BJ (cell line): ENCODE measurements at places on chromosomes 2 and 18.

GRCh38 chr2:152037743-152038435 is 61.0 kb downstream of the CACNB4 start:
- DNase-seq: no peak

- DNase-seq: no peak
These were observed 48.7 kb downstream of the DHRS9 start for GRCh38 chr2:169118060-169118459.

DNA sequence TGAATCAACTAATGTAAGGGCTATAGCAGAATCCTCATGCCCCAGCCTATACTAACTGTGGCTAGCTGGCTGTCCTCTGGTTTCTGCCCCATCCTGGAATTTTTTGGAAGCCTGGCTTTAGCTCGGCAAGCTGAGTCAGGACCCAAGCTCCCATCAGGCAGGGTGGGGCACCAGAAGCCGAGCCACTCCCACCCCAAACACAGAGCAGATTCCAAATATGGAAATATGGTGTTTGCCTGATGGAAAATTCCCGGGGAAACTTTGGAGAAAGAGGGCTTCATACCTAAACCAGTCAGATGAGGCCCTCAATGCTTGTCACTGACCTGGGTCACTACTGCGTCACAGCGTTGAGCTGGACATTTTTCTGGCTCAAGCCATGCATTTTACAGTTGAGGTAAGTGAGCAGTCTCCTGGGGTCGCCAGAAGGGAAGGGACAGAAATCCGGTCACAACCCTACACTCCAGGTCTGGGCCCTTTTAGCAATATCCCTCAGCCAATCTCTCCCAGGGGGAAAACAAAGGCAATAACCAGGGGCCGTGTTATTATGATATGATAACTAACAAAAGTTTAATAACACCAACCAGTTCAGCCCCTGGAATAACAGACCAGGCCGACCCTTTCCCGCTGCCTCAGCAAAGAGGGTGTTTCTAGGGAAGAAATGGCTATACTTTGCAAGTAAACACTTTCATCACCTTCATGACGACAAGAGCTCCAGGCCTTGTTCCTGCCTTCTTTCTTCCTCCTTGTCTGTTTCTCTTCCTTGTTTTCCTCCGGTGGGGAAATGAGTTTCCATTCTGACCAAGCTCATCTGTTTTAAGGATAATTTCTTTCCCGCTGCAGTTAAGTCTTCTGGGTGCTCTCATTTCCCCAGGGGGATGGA is 37.7 kb downstream of the PSD4 start:
- peak; percentile 34 for DNase-seq

DNA sequence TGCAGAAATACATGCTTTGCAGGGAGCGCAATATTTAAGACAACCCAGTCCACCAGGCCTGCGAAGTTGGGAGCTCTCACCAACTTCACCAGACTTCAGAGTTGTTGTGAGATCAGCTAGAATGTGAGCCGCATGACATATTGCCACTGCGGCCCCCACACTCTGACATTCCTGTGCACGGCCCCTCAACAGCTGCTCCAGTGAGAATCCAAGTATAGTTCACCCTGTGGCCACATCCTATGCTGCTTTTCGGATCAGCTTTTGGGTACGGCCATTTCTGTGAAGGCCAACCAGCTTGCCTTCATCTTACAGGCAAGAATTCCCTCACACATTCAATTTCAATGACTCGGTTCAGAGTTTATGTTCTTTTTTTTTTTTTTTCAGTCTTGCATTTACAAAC is 177.8 kb downstream of the SOX11 start:
- DNase-seq: no peak

GRCh38 chr2:102892698-102893310 is 131.0 kb downstream of the TMEM182 start:
- no peak for DNase-seq

GRCh38 chr2:128664499-128664971 is 345.9 kb upstream of the HS6ST1 start:
- no peak for DNase-seq

- peak; percentile 41 for DNase-seq
These were observed 35.8 kb upstream of the GRB14 start for GRCh38 chr2:164657129-164657528.

GRCh38 chr2:239375278-239376061 is 25.4 kb downstream of the HDAC4 start:
- DNase-seq: no peak

- DNase-seq: no peak
These were observed 341.0 kb downstream of the MEIS1 start for GRCh38 chr2:66775730-66776422.

GRCh38 chr2:240972636-240973521 is 25.5 kb upstream of the SNED1 start:
- DNase-seq: peak; percentile 26

- no peak for DNase-seq
These were observed 90.9 kb downstream of the CAPN13 start for GRCh38 chr2:30716123-30716900.

DNA sequence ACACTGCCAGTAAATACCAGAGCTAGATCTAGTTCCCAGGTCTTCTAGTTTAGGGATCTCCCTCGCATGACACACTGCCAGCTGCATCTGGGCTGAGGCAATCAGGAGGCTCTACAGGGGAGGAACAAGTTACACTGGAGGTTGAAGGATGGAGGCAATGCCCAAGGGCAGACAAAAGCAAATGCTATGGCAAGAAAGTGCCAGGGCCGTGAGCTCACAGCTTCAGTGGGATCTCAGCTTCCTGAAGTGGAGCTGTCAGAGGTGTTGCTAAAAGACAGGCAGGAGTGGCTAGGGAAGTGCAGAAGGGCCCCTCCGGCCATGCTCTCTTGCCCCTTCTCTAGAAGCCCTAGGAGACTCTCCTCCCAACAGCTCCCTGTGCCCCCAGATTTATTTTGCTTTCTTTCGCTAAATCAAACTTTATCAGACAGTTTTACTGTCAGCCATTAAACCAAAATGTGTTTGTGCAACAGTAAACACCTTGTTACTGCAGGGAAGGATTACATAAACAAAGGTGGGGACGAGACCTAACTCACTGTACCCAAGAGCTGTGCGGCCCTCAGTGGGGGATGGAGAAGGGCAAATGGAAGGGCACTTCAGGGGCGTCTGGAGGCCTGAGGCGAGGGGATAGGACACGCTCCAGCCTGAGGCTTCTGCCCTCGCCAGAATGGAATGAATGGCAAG is 39.4 kb upstream of the PKDCC start:
- DNase-seq: no peak

DNA sequence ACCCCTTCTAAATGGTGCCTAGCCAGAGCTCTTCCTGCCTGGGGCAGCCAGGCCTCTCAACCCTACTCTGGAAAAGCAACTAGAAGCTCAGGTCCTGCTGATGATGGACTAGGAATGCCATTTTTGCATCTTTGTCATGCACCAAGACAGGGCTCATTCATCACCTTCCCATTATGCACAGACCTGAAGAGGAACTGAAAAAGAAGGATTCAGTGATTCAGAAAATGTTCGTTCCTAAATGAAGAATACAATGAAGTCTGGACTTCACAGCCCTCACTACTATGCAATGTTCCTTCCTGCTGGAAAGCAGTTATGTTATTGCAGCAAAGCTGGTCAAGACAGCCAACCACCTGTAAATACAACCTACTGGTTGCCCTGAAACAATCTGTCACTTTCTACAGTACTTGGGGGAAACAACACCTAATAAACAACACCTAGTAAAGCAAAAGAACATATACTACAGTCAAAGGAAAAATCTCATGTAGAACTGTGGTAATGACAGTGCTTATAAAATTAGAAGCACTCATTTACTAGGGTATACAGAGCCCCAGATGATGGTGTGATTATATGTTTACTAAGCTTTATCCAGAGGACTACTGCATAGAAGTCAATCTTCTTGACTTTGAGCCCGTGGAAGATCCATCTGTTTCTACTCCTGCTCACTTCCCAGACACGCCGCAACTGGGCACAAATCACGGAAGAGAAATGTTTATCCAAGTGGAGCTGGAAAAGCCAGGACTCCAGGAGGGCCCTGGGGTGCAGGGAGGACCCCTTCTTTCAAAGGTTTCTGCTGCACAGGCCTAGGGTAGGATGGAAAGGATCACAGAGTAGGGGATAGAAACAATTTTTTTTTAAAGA is 103.1 kb upstream of the THOC1 start:
- no peak for DNase-seq

DNA sequence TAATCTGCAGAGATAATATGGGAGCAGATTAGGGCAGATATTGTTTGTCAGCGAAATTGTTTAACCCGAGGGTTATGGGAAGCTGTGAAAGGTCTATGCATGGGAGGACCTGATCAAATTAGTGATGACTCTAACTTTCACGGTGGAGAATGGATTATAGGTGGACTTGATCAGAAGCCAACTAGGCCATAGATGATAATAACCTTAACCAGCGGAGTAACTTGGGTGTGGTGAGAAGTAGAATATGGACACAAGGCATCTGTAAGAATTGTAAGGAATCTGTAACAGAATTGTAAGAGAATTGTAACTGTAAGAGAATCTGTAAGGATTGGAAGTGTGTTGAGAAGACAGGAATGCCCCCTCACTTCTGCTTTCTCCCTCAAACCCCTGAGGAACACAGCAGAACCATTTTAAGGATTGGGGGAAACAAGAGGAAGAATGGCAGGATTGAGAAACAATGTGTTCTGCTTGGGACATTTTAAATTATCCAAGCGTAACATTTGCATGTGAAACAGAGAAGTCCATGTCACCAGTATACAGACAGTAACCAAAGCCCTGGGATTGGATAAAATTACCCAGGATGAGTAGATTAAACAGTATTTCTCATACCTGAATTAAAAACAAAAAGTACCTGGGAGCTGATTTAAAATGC is 14.9 kb upstream of the SLC39A10 start:
- DNase-seq: no peak

GRCh38 chr2:202965810-202966460 is 48.7 kb upstream of the NBEAL1 start:
- DNase-seq: no peak

DNA sequence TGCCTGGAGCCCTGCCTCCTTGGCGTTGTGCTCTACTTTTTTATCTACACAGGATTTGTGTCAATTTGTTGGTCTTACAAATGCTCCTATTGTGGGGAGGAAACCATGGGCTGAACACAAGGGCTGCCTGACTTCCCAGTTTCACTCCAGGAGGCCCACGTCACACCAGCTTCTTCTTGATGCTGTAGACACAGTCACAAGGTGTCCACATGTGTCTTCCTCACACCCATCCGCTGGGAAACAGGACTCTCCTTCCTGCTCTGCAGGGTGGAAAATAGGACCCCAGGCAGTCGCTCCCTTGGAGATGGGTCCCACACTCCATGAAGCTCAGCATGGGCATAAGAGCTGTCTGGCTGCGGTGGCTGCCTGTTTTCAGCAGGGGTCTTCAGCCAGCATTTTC is 468.2 kb downstream of the EPHA4 start:
- no peak for DNase-seq

DNA sequence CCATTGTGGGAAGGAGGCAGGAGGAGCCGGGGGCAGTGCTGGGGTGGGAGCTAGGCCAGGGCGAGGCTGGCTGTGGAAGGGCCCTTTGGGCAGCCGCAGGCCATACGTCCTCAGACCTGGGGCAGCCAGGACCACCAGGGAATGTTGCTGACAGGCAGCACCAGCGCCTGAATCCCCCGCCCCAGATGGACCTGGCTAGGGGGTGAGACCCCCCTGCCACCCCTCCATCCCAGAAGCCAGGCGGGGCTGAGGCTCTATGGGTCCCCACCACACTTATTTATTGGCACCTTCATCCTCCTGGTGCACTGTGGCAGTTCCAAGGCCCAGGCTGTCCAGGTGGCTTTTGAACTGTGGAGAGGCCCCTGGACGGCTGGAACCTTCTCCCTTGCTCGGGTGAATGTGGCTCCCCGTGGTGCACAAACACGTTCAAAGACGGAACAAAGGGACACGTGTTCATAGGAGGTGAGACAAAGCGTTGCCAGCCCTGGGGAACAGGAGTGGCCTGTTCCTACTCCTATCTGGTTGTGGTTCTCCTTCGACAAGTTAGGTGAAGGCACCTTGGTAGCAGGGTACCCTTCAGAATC is 35.1 kb downstream of the RAMP1 start:
- no peak for DNase-seq

- DNase-seq: no peak
These were observed 34.0 kb upstream of the PLA2R1 start for GRCh38 chr2:160096409-160096808.

- DNase-seq: no peak
These were observed 358.5 kb downstream of the ALK start for GRCh38 chr2:29562896-29563295.

- no peak for DNase-seq
These were observed 12.3 kb downstream of the HDAC4 start for GRCh38 chr2:239388236-239389151.

- no peak for DNase-seq
These were observed 857 bp upstream of the INHBB start for GRCh38 chr2:120344976-120345581.

GRCh38 chr18:69956057-69956456 is 8.4 kb upstream of the CD226 start:
- DNase-seq: peak; percentile 19

DNA sequence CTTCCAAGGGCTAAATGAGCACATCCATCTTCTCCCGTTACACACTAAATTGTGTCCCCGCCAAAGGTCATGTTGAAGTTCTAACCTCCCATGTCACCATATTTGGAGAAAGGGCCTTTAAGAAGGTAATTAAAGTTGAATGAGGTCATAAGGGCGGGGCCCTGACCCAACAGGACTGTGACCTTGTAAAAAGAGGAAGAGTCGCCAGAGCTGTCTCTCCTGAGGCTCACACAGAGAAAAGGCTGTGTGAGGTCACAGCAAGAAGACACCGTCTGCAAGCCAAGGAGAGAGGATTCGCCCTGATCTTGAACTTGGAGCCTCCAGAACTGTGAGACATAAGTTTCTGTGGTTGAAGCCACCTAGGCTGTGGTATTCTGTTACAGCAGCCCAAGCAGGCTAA is 24.1 kb downstream of the TRABD2A start:
- no peak for DNase-seq

- no peak for DNase-seq
These were observed 134.7 kb downstream of the PXDN start for GRCh38 chr2:1609485-1610095.

DNA sequence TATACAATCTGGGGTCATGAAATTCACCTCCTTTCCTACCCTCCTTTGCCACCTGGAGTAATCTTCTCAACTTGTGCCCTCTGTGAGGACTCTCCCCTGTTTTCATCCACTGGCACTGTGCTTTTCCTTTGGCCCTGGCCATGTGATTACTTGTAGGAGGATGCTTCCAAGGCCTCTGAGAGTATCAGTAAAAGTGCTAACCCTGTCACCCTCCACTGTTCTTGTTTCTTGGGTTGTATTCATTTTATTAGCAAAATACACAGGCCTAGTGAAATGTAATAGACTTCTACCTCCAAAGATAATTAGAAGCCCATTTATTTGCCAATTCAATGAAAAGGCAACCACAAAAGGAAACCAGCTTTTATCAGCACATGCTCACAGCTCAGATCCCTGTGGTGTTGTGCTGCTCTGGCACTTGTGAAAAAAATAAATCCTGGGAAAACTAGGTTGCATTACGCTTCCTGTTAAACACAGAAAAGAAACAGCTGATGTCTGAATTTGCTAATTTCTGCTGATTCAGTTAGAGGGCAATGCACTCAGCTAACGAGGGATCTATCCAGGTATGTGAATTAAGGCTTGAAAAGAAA is 357.5 kb upstream of the ETAA1 start:
- DNase-seq: no peak

- no peak for DNase-seq
These were observed 3.6 kb upstream of the OTOS start for GRCh38 chr2:240143801-240144648.

GRCh38 chr2:196162586-196163175 is 8.7 kb downstream of the STK17B start:
- DNase-seq: no peak

GRCh38 chr2:152568531-152568930 is 148.7 kb downstream of the PRPF40A start:
- DNase-seq: no peak

GRCh38 chr2:148253685-148254084 is 232.8 kb downstream of the MBD5 start:
- no peak for DNase-seq

- no peak for DNase-seq
These were observed 17.8 kb upstream of the TMEM18 start for GRCh38 chr2:694906-695510.
